ENCODE measurements at places on chromosomes 3 and 15.

DNA sequence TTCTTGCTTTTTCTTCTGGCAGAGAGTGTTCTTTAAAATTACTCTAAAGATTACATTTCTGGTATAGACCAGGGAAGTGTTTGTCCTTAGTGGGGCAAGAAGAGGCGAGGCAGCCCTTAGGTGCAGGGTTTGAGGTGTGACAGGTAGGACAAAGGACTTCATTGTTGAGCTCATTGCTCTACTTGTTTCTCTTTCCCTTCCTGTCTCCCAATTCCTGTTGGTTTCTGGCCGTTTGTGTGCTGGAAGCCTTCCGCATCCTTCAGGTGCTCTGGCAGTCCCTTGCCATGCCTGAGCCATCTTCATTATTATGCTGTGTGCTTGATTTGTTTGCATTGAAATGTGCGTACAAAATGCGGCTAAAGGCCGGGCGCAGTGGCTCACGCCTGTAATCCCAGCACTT is 85.1 kb downstream of the CCK start:
- DNase-seq, result no peak

- no peak for DNase-seq
Observed at GRCh38 chr15:70277556-70277955, 179.8 kb upstream of the TLE3 start.

DNA sequence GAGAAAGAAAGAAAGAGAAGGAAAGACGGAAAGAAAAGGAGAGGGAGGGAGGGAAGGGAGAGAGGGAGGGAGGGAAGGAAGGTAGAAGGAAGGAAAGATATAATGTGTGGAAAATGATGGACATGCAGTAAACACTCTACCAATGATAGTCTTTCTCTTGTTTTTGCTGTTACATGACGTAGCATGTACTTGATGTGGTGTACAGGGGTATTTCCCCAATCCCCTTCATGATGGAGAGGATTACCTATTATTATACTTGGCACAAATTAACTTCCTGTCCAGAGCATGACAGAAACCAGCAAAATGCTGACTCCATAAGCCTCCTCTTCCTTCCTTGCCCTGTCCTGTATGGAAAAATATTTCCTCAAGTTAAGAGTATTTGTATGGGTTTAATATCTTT is 124.4 kb downstream of the B3GALNT1 start:
- no peak for DNase-seq

DNA sequence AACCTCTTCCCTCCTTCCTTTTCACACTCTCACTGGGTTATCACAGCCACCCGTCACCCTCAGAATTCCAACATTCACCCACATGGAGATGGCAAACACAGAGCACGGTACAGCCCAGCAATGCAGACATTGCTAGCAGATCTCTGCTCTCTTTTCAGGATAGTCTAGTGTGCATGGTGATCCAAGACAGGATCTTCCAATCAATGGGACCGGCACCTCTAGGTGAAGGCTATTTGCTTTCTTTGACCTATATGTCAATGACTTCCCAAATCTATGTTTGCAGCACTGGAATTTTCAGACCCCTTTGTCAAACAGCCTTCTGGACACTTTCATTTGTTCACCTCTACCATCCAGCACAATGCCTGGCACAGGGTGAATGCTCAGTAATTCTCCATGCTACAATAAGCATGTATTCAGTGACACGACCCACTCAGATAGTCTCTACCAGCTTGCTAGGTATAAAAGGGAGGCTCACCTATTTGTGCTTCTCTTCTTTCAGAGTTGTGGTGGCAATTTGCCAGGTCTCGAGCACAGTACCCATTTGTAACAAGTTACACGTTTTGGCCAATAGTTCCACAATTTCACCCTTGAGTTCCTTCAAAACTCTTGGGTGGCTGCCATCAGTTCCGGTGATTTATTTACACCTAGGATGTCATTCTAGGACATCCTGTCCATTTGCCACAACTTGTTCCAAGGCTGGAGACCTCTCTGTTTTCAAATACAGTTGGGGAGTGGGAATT is 279.1 kb upstream of the ICE2 start:
- DNase-seq, result no peak

GRCh38 chr3:60906283-60906682 is 345.0 kb downstream of the FHIT start:
- DNase-seq, result no peak

GRCh38 chr3:56111606-56112304 is 356.5 kb downstream of the ERC2 start:
- no peak for DNase-seq

GRCh38 chr3:26682406-26682805 is 59.8 kb downstream of the LRRC3B start:
- DNase-seq, result no peak

DNA sequence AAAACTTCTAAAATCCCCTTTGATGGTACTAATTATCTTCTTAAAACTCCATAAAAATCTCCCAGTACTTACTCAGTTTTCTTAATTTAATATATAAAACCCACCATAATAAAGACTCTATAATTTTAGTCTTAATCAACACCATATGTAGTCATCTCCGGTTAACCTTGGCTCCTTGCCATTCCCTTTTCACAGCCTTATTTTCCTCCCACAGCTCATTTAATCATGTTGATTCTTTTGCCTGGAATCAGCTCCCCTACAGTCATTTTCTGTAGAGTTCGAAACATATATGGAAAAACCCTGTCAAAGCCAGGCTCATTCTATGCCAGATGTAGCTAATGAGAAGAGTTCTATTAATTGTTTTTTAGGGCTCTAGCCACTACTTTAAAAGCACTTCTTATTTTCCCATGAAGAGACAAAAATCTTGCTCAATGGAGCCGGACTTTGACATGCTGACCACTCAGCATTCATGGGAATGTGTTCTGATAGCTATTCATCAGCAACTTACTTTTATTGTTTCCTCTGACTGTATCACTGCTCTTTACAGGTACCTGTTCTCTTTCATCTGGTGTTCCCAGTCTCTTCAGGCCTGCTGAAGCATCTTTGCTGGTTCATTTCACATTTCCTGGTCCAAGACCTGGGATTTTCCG is 573.4 kb downstream of the NAALADL2 start:
- DNase-seq, result no peak

GRCh38 chr15:35757765-35758164 is 211.8 kb upstream of the DPH6 start:
- DNase-seq, result no peak

DNA sequence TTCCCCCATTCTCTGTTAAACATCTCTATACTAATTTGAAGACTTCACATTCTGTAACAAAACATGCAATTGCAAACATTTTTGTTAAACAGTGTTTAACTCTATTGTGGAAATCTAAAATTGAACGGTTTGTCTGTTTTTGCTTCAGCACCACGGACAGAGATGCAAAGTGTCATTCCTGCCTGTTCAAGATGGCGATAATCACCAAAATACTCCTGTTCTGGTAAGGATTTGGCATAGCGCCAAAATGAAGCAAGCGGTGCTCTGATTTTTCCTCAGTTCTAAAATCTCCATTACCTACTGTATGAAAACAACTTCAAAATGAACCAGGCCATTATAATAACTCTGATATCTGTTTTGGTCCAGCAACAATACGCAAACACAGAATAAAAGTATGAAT is 129.7 kb upstream of the TUSC7 start:
- no peak for DNase-seq

DNA sequence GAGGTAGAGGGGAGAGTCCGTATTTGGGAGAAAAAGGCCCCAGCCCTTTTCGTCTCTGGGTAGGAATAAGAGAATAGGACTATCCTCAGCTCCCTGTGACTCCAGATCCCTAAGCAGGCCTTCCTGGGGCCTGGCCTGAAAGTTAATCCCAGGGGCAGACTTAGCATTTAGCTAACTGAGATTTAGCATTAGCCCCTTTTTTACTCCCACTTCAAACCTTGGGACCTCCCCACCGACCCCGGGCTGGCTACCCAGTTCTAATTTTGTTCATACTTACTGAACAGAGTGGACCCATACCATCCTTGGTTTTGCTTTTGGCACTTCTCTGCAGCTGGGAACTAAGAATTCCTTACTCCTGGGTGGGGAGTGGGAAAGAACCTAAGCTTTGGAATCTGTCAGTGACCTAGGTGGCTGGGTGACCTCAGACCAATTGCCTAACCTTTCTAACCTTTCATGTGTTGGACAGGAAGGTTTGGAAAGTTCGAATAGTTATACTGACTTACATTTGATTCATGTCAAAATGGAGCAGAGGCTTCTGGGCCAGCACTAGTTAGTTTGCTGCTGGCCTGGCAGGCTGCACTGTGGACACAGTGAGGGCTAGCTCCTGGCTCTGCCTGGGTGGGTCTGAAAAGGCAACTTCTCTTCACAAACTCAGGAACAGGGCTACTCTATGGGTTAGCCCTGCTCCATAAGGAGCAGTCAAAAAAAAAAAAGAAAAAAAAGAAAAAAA is 11.6 kb downstream of the TTC21A start:
- DNase-seq, result no peak

DNA sequence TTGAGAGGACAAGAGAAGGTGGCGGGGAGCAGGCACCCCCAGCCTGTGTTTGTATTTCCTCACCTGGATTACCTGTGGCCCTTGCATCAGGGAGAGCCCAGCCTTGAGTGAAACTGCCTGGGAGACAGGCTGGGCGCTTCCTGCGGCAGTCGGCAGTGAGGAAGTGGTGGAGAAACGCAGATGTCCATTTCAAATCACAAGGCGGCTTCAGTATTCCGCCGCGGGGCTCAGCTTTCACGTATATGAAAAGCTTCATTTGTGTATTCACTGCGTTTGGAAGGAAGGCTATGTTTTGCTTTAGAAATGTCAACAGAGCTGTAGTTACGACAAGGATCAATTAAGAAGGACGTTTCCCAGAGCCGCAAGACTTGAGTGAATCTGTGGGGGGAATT is 167.4 kb upstream of the CTDSPL start:
- DNase-seq, result no peak

DNA sequence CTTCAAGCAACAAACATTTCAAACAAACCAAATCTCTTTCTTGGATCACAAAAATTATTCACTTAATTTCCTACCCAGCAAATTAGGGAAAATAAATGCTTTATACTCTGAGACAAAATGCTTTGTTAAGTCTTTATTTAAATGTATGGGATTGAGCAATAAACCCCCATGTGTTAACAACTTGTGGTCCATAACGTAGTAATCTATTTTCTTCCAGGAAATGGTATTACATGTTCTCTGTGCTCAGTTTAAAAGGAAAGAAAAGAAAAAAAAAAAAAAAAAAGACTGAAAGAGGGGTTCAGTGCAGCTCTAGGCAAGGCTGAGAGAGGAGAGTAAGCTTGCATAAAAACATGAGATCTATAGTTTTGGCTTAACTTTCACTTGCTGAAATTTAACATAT is 102.3 kb downstream of the PIK3CB start:
- no peak for DNase-seq

GRCh38 chr3:182861348-182861747 is 68.0 kb downstream of the ATP11B start:
- DNase-seq, result no peak

GRCh38 chr3:179196098-179196497 is 47.9 kb downstream of the PIK3CA start:
- DNase-seq, result no peak

GRCh38 chr3:60095516-60095915 is 1045.7 kb upstream of the CFAP20DC start:
- no peak for DNase-seq

DNA sequence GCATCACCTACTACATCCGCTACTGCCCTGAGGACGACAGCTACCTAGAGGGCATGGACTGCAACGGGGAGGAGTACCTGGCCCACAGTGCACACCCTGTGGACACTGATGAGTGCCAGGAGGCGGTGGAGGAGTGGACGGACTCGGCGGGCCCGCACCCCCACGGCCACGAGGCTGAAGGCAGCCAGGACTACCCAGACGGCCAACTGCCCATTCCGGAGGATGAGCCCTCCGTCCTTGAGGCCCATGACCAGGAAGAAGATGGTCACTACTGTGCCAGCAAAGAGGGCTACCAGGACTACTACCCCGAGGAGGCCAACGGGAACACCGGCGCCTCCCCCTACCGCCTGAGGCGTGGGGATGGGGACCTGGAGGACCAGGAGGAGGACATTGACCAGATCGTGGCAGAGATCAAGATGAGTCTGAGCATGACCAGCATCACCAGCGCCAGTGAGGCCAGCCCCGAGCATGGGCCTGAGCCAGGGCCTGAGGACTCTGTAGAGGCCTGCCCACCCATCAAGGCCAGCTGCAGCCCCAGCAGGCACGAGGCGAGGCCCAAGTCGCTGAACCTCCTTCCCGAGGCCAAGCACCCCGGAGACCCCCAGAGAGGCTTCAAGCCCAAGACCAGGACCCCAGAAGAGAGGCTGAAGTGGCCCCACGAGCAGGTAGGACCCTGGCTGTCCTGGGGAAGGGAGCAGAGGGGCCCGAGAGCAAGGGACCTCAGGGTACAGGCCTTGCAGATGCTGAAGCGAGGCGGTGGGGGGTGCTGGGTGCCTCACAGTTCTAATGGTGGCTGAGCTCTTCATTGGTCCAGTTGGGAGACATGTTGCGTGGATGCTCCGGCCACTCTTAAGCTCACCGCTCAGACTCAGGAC is 168.6 kb downstream of the APBA2 start:
- DNase-seq, result no peak

DNA sequence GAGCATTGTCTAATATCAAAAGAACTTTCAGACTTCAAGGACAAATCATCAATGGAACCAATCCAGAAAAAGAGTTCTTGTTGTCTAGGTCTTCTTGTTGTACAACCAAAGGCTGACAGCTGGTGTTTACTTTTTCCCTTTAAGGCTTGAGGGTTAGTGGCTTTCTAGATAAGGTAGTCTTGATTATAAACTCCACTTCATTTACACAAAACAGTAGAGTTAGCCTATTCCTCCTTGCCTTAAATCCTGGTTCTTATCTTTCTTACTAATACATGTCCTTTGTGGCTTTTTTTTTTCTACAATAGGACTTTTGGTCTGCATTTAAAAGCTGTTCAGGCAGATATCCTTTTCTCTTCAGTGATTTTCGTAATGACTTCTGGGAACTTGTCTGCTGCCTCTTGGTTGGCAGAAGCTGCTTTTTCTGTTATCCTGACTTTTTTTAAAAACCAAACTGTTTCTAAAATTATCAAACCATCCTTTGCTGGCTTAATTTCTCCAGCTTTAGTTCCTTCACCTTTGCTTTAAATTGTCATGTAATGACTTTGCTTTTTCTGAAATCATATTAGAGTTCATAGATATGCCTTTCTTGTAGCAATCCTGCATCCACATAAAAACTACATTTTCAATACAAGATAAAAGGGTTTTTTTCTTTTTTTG is 44.8 kb downstream of the STRIT1 start:
- no peak for DNase-seq

DNA sequence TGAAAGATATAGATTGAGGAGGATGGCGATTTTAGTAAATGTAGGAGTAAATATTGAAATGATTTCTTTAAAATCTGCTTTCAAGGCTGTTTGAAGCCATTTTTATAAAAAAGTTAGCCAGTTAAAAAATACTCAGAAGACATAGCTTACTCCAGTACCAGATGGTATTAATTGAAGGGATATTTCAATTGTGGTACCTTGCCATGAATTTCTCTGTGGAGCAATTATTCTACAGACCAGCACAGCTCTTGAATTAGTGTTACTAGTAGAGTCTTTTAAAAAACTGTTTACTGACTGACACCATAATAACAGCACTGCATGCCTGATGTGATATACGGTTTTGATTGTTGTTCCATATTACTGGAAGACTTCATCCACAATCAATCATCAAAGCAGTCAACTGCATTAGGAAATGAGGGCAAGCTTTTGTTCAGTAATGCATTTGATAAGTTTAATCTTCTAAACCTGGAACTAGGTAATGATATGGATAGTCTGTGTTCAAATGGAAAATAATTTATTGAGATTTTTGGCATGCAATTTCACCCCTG is 106.4 kb downstream of the MFSD1 start:
- DNase-seq, result no peak

GRCh38 chr3:161640181-161640580 is 143.6 kb downstream of the OTOL1 start:
- DNase-seq, result no peak
